ENCODE measurements at places on chromosomes 12 and 14.

- no peak for DNase-seq
Measured at GRCh38 chr12:94126067-94126466, 22.3 kb upstream of the PLXNC1 start.

- no peak for DNase-seq
Measured at GRCh38 chr12:87812681-87813080, 216.5 kb downstream of the C12orf50 start.

DNA sequence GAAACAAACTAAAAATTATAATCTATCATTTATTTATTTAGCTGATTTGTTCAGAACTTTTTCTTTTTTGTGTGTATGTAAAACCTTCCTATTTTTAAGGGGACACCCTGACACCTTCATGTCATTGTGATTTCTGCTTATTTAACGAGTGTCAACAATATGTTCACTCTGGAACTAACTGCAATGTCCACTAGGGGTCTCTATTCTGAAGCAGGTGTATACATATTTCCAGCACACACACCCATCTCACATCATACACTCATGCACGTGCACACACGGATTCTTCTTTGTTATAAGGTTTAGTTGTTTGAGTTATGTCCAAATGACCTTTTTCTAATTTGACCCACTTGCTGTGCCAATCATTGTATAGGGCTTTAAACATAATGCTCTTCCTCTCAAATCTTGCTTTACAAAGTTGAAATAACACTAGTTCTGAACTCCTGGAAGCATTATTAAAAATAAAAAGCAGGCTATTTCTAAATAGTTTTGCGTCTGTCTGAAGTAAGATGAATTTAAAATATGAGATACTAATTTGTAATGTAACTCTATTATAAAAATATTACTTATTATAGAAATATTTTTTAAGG lies 15.5 kb downstream of the E2F7 start:
- peak; percentile 28 for DNase-seq

DNA sequence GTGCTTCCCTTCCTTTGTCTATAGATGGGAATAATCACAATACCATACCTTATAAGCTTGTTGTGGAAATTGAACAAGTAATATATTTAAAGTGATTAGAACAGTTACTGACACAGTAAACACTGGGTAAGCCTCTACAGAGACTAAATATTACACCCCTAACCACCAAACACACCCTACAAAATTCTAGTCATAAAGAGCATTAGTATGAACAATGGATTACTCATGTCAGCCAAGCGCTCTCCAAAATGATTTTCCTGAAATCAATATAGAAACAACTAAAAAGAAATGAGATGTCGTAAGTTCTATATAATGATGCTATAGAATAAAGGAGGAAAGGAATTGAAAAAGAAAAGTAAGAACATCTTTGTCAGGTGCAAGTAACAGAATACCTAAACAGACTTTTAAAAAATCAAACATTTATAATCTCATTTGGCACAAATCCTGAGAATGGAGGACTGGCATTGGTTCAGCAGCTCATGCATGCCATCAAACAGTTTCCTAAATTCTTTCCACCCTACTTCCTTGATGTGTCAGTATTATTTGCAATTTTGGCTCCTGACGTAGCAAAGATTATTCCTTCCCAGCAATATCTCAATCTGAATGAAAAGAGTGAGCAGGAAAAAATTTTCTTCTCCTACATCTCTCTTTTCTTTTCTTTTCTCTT lies 118.0 kb downstream of the SINHCAF start:
- no peak for DNase-seq

- no peak for DNase-seq
Measured at GRCh38 chr12:40903040-40903439, 210.8 kb downstream of the CNTN1 start.

GRCh38 chr12:91978143-91978542 lies 167.5 kb downstream of the BTG1 start:
- no peak for DNase-seq

- no peak for DNase-seq
Measured at GRCh38 chr12:119713551-119714031, 45.7 kb downstream of the PRKAB1 start.

DNA sequence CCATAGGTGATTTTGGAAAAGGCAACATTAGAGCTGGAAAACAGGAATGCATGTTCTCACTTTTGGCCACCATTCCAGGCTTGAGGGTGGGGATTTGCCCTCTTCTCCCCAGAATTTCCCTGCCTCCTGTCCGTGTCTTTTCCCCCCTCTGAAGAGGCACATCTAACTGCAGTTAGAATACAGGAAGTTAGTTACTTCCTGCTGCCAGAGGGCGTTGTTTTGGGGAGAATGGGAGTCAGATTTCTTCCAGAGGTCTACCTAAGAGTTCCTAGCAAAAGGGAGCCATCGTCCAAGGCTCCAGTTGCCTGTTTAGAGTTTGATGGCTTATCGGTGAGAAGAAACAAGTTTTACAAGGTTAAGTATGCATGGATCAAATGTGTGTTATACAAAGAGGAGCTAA lies 112.8 kb upstream of the IGF1 start:
- DNase-seq, result no peak

DNA sequence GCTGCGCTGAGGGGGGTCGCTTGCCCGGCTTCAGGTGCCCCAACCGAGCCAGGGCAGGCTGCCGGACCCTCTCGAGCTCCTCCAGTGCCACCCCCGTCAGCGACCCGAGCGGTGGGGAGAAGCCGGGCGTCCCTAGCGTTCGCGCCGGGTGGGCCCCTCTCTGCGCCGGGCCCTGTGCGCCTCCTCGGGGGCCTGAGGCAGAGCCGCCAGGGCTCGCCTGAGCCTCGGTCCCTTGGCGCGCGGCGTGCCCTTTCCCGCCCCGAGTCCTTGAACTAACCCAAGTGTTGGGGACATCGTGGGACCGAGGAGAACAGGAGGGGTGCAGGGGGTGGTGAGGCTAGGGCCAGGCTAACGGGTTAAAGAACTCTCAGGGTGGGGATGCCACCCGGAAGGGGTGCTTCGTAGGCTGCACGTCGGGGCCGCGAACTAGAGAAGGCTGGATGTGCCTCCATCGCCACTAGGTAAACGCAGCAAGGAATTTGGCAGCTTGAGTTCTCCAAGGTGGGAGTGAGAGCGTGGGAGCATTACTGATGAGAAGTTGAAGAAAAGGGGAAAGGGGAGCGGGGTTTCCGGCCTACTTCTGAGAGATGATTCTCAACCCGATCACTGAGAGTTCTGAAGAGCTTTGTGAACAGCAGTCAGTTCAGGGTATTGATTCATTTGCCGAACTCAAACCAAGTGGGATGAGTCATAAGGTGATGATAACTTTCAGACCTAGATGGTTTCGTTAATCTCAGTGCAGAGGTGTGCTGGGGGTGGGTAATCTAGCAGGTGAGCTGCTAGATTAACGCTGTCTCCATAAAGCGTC lies 618 bp downstream of the RNF34 start:
- DNase-seq, result peak; percentile 32

GRCh38 chr14:31110872-31111271 lies 84.7 kb upstream of the STRN3 start:
- no peak for DNase-seq

DNA sequence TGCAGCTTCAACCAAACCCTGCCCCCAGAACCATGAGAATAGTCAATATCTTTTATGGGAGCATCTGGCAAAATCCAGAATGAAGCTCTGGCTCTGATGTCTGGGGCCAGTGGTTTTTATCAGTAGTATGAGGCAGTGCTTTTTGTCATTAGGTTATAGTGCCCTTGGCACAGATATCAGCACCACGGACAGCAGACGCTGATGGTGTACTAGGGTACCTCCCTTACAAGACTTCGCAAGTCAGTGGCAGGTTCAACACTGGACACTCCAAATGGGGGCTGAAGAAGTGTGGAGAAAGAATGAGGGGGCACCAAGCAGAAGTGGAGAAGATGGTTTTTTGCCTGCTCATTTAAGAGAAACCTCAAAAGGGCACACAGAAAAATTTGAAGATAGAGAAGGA lies 68.2 kb upstream of the E2F7 start:
- peak; percentile 9 for DNase-seq

- no peak for DNase-seq
Measured at GRCh38 chr14:29865299-29865698, 62.3 kb downstream of the PRKD1 start.

DNA sequence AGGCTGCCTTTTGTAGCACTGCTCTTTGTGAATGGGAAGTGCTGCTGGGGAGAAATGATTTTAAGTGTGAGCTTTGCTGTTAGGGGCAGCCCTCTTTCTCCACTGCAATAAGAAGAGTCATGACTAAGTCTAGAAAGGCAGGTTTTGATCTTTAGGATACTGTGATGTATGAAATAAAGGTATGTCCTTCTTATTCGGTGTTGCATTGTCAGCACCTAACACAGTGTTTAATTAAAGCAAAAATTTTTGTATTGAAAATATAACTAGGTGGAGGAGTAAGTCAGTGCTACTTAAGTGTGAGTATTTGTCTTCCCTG lies 81.5 kb downstream of the ETV6 start:
- DNase-seq, result no peak

DNA sequence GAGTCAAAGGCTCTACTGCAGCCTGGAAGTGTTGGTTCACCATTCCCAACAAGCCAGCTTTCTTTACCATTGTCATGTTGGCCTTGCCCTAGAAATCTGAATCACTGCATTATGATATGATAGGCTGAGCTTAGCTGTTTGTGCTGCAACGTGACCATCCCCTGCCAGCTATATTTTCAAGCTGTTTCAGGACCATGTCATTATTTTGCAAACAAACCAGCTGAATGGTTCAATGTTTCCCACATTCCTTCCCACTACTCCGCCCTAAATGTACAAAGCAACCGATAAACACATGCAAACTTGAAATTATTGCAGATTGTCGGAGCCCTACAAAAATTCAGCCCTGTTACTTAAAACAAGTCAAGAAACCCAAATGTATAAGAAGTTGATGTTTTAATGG lies 136.1 kb downstream of the KICS2 start:
- no peak for DNase-seq

GRCh38 chr14:32226056-32226455 lies 23.0 kb upstream of the RNU6-8 start:
- no peak for DNase-seq

DNA sequence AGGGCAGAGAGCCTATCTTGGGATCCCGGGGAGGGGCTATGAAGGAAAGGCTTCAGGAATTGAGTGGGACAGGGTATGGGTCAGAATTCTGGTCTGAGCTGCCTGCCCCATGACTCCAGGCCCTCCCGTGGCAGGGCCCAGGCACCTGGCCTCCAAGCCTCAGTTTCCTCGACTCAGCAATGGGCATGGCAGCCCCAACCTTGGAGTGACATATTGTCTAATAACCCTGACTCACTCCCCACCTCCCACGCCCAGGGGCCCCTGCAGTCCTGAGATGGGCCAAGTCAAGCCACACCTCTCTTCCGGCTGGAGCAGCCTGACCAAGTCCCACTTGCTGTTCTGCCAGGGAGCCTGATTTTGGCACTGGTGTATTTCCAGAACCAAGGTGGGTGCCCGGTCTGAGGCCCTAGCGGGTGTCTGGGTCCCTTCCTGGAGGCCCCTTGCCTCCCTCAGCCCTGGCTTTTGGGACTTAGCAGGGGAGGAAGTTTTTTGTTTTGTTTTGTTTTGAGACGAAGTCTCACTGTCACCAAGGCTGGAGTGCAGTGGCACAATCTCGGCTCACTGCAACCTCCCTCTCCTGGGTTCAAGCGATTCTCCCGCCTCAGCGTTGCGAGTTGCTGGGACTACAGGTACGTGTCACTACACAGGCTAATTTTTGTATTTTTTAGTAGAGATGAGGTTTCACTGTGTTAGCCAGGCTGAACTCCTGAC lies 40.3 kb upstream of the RCOR1 start:
- peak; percentile 56 for DNase-seq

DNA sequence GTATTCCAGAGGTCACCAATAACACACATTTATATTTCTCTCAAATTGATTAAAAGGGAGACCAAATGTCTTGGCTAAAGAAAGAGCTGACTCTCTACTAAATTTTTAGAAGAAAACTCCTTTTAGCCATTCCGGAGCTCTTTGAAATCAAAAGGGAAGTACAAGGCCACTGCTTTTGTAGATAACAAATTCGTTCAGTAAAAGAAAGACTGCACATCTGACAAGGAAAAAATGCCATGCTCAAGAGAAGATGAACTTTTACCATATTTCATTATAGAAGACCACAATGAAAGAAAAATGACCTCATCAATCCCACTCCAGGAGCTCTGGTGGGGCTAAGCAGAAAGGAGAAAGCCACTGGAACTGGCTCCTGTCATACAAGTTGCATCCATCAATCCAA lies 57.6 kb downstream of the SPTSSA start:
- no peak for DNase-seq

DNA sequence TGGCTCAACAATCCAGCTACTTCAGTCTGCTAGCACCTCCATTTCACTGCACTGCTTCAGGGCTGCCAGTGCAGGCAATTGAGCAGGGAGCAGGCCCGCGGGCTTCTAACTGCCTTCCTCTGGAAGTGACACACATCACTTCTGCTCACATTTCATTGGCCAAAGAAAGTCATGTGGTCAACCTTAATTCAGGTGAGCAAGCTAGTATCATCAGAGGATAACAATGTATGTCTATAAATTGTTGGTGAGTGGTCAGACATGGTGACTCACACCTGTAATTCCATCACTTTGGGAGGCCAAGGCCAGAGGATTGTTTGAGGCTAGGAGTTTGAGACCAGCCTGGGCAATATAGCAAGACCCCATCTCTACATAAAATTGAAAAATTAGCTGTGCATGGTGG lies 22.3 kb upstream of the CHGA start:
- no peak for DNase-seq

- DNase-seq, result no peak
Measured at GRCh38 chr14:74927225-74927624, 4.2 kb upstream of the RPS6KL1 start.

GRCh38 chr12:92468358-92469020 lies 234.3 kb upstream of the PLEKHG7 start:
- no peak for DNase-seq

GRCh38 chr14:32230181-32230580 lies 27.1 kb upstream of the RNU6-8 start:
- DNase-seq, result peak; percentile 30

GRCh38 chr12:54286042-54287030 lies 5.8 kb downstream of the HNRNPA1 start:
- no peak for DNase-seq

- no peak for DNase-seq
Measured at GRCh38 chr12:67424784-67425183, 155.6 kb downstream of the CAND1 start.

GRCh38 chr14:95011445-95012006 lies 145.8 kb downstream of the DICER1 start:
- no peak for DNase-seq

DNA sequence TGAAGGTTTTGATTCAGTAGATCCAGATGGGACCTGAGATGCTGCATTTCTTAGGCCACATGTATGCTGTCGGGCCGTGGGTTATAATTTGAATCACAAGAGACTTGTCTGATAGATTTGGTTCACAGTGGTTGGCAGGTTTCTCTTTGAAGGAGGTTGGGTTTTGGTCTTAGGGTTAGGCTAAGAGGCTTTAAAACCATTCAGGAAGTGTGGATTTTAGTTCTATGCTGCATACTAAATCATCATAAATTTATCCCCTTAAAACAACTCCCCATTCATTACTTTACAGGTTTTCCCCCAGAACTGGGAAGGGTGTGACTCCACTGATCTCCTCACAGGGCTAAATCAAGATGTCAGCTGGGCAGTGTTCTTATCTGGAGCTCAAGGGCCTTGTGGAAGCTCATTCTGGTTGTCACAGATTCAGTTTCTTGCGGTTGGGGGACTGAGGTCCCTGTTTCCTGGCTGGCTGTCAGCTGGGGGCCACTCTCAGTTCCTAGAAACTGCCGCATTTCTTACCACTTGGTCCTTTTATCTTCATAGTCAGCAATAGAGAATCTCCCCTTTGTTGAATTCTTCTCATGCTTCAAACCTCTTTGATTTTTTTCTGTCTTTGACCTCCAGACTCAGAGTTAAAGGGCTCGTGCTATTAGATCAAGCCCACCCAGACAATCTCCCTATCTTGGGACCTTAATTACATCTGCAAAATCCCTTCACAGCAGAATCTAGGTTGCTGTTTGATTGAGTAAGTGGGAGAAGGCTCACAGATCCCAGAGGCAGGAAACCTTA lies 20.6 kb upstream of the PCNX1 start:
- no peak for DNase-seq

Measured in HTR-8/SVneo (cell line).